ENCODE measurements at places on chromosomes 2 and 18.

- H3K4me3 ChIP-seq = no peak overlapping the region
- no peaks in the 10 kb centered on the region for H3K4me1 ChIP-seq
- no peaks in the 10 kb centered on the region for H3K27me3 ChIP-seq
- no peak for DNase-seq
- peaks cover 52% of the 10 kb centered on the region for H3K36me3 ChIP-seq
Observed at GRCh38 chr2:127796389-127796788, 14.6 kb downstream of the WDR33 start.

DNA sequence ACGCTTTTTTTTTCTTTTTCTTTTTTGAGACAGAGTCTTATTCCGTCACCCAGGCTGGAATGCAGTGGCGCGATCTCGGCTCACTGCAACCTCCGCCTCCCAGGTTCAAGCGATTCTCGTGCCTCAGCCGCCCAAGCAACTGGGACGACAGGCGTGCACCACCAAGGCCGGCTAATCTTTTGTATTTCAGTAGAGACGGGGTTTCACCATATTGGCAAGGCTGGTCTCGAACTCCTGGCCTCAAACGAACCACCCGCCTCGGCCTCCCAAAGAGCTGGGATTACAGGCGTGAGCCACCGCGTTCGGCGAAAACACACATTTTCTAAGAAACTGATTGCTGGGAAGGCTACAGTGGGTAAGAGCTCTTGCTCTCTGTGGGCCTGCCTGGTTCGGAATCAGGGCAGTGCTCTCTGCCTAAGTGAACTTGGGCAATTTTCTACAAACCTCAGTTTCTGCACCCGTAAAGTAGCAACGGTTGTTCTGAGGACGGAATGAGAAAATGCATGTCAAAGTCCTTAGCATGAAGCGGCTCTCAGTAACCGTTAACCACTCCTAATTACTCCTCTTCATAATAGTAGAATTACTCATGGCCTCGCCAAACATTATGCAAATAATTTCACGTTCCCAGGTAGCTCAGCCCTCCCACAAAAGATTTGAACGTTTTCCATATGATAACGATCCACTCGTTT is 1.0 kb upstream of the PMAIP1 start:
- H3K4me1 ChIP-seq = peaks cover 34% of the 10 kb centered on the region
- no peaks in the 10 kb centered on the region for H3K27me3 ChIP-seq
- H3K4me3 ChIP-seq = peak overlapping the region; percentile 99
- DNase-seq = no peak

- no peaks in the 10 kb centered on the region for H3K4me1 ChIP-seq
- no peak overlapping the region for H3K27ac ChIP-seq
- no peaks in the 10 kb centered on the region for H3K36me3 ChIP-seq
- no peak overlapping the region for H3K4me3 ChIP-seq
- DNase-seq = no peak
- H3K27me3 ChIP-seq = no peaks in the 10 kb centered on the region
Observed at GRCh38 chr18:44473394-44474066, 207.2 kb upstream of the SETBP1 start.

GRCh38 chr2:1804351-1804771 is 60.0 kb upstream of the PXDN start:
- H3K27me3 ChIP-seq = no peaks in the 10 kb centered on the region
- H3K4me3 ChIP-seq = no peak overlapping the region
- H3K4me1 ChIP-seq = no peaks in the 10 kb centered on the region
- DNase-seq = no peak
- no peaks in the 10 kb centered on the region for H3K36me3 ChIP-seq
- no peak overlapping the region for H3K27ac ChIP-seq

- no peak overlapping the region for H3K4me3 ChIP-seq
- H3K27me3 ChIP-seq = no peaks in the 10 kb centered on the region
- H3K27ac ChIP-seq = no peak overlapping the region
- H3K36me3 ChIP-seq = no peaks in the 10 kb centered on the region
- no peaks in the 10 kb centered on the region for H3K4me1 ChIP-seq
Observed at GRCh38 chr2:78535395-78535794, 490.1 kb upstream of the REG3G start.

GRCh38 chr18:59021500-59021899 is 118.2 kb upstream of the SEC11C start:
- no peak overlapping the region for H3K27ac ChIP-seq
- no peaks in the 10 kb centered on the region for H3K4me1 ChIP-seq
- peaks cover 3% of the 10 kb centered on the region for H3K27me3 ChIP-seq
- H3K36me3 ChIP-seq = no peaks in the 10 kb centered on the region

- DNase-seq = no peak
- no peaks in the 10 kb centered on the region for H3K36me3 ChIP-seq
- H3K4me3 ChIP-seq = no peak overlapping the region
- H3K27me3 ChIP-seq = no peaks in the 10 kb centered on the region
- no peaks in the 10 kb centered on the region for H3K4me1 ChIP-seq
Observed at GRCh38 chr18:31740180-31740579, 20.5 kb downstream of the SLC25A52 start.

- no peaks in the 10 kb centered on the region for H3K36me3 ChIP-seq
- H3K27ac ChIP-seq = no peak overlapping the region
- H3K27me3 ChIP-seq = no peaks in the 10 kb centered on the region
- H3K4me1 ChIP-seq = peaks cover 4% of the 10 kb centered on the region
Observed at GRCh38 chr2:224601923-224602322, 16.8 kb upstream of the CUL3 start.

DNA sequence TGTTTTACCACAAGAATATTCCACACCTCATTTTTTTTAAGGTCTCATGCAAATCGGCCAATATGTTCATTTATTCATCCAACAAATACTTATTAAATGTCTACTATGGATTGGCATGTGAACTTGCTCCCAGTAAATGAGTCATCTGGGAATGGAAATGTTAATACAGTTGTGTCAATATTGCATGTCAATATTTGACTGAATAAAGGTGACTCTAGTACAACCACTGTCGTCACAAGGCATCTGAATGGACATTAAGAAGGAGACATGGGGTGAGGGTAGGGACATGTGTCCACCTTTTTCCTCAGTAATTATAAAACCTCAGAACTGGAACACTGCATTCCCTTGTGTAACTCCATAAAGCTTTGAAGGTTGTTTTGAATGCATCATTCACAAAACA is 365.4 kb downstream of the ADCYAP1 start:
- H3K27me3 ChIP-seq = no peaks in the 10 kb centered on the region
- DNase-seq = no peak
- no peaks in the 10 kb centered on the region for H3K4me1 ChIP-seq
- no peak overlapping the region for H3K4me3 ChIP-seq

- no peak for DNase-seq
- H3K4me3 ChIP-seq = no peak overlapping the region
- H3K4me1 ChIP-seq = peaks cover 17% of the 10 kb centered on the region
- H3K27ac ChIP-seq = no peak overlapping the region
- peaks cover 16% of the 10 kb centered on the region for H3K36me3 ChIP-seq
Observed at GRCh38 chr2:55224761-55225261, 7.3 kb downstream of the CLHC1 start.

DNA sequence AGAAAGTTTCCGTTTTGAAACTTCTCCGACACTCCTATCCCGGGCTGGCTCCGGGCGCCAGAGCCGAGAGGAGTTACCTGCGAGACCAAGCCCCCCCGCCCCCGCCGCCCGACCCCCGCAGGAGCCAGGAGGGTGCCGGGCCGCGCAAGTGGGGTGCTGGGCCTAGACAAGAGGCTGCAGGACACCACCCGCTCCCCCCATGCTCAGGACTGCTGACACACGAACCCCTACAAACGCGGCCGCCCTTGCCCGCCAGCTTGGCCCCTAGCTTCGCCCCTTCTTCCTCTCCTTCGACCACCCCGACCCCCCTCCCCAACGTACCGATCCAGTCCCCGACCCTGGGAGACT is 497 bp downstream of the PLA2R1 start:
- H3K27ac ChIP-seq = no peak overlapping the region
- H3K4me1 ChIP-seq = no peaks in the 10 kb centered on the region
- no peaks in the 10 kb centered on the region for H3K27me3 ChIP-seq
- no peaks in the 10 kb centered on the region for H3K36me3 ChIP-seq

DNA sequence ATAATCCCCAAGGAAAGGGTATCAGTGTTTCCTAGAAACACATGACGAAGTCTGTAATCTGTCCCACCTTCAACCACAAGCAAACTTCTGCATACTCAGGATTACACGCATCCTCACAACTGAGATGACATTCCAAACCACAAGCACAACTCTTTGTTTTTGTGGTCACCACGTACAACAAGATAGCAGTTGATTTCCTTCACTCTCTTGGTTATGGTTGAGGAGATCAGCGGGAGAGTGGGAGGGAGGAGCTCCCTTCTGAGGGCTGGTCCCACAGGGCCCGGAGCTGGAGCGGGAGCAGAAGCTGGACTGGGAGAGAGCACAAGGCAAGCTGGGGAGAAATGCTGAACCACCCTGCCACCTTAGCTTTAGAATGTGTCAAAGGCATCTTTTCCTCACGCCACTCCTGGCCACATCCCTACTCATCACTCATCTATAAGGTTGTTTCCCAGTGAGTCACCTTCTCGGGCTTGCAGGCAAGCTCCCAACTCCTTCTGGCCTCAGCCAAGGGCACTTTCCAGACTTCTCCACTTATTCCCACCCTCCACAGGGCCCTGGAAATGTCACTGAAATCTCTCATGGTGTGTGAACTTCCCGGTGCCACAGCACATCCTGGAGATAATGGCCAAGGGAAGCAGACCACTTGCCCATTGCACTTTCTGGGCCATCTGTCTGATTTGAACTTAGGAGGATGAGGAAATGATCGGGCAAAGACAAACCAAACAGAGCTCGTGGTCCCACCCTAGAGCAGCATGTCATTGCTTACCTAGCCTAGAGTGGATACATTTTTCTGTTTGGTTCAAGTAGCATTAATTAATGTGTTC is 98.9 kb upstream of the LGALSL start:
- no peaks in the 10 kb centered on the region for H3K36me3 ChIP-seq
- H3K27me3 ChIP-seq = peaks cover 44% of the 10 kb centered on the region
- no peak for DNase-seq
- no peaks in the 10 kb centered on the region for H3K4me1 ChIP-seq

- no peaks in the 10 kb centered on the region for H3K4me1 ChIP-seq
- no peaks in the 10 kb centered on the region for H3K36me3 ChIP-seq
- H3K27me3 ChIP-seq = no peaks in the 10 kb centered on the region
- no peak for DNase-seq
- no peak overlapping the region for H3K27ac ChIP-seq
Observed at GRCh38 chr2:40329739-40330030, 122.2 kb downstream of the SLC8A1 start.

DNA sequence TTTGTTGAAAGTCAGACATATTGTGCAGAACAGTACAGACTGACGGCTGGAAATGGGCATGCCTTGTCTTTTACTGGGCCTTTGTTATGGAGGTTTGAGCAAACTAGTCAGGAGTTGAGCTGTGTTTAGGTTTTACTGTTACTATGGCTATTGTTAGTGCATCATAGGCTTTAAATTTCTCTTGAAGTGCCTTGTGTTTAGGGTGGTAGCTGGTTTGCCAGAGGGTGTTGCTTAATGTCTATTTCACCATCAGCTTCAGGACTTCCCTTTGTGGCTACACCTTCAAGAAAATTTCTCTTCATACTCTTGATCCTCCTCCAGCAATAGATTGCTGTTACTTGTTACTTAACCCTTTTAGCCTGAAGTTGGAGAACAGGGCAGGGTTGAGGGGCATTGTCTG is 104.6 kb downstream of the CAPN13 start:
- no peak for DNase-seq
- H3K27ac ChIP-seq = no peak overlapping the region
- no peak overlapping the region for H3K4me3 ChIP-seq
- H3K4me1 ChIP-seq = no peaks in the 10 kb centered on the region
- no peaks in the 10 kb centered on the region for H3K27me3 ChIP-seq

DNA sequence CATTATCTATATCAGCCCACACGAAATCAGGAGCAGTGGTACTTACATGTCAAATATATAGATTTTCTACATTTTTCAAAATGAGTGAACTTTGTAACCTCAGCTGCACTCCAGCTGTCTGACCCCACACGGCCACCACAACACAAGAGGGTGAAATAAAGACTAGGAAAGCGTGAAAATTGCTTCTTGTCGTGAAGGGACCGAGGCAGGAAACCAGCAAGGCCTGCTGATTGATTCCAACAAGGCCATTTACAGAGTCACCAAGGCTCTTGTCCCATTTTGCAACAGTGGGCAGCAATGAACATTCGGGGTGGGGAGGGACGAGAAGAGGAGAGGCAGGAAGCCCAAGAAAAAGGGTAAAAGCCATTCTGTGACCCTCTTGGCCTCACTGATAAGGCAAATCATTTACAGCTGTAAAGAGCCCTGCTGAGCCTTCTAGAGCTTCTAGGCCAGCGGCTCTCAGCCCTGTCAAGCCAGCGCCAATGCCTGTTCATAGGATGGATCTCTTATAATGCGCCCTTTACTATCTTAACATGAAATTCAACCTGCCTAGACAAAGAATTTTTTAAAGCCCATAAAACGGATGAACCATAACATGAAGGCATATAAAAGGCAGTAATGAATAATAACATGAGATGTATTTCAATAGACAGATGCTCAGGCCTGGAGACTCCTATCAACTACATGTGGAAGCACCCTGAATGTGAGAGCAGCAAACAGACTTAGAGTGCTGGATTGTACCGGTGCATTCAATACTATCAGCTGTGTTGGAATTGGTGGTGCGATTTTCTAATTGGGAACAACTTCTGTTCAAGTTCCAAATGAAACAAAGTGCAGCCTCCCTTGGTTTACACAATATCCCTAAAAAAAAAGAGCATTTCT is 269.0 kb downstream of the CDCA7 start:
- no peaks in the 10 kb centered on the region for H3K27me3 ChIP-seq
- DNase-seq = no peak
- no peak overlapping the region for H3K4me3 ChIP-seq
- no peaks in the 10 kb centered on the region for H3K36me3 ChIP-seq

- no peak for DNase-seq
- no peaks in the 10 kb centered on the region for H3K4me1 ChIP-seq
- no peak overlapping the region for H3K4me3 ChIP-seq
- no peaks in the 10 kb centered on the region for H3K27me3 ChIP-seq
- H3K36me3 ChIP-seq = peaks cover 2% of the 10 kb centered on the region
Observed at GRCh38 chr2:176324862-176325261, 55.6 kb downstream of the MTX2 start.

DNA sequence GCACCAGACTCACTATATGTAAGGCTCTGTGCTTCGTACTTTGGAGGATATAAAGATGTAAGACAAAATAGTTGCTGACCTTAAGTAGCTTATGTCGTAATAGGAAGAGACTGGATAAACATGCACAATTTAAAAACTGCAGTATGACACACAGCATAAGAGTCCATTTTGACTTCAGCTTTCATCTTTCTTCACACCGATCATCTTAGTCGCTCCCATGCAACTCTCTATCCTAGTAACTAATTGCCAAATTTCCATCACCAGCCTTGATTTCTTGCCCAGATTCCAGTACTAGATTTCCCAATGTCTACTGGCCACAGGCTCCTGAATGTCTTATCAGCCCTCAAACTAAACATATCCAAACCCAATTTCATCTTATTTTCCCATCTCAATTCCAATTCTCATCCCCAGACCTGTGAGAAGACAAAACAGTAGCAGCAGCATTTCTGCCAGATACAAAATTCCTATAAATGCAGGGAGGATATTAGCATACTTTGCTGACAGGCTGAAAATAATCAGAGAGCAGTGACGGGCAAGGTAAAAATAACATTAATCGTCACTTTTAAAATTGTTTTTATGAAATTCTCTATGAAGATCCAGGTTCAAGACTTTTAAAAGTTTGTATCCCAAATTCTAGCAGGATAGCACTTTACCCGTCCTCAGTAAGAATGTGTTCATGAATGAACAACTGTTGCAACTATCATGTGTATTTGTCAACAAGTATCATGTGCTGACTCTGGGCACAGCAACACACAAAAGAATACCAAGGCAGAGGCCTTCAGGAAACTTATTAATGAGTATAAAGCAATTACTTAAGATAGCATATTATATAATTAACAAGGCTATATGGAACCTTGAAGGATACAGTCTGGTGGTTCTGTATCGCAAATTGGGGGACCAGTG is 42.2 kb downstream of the KIDINS220 start:
- H3K36me3 ChIP-seq = peaks cover 76% of the 10 kb centered on the region
- H3K4me3 ChIP-seq = no peak overlapping the region
- H3K27ac ChIP-seq = no peak overlapping the region
- H3K27me3 ChIP-seq = no peaks in the 10 kb centered on the region
